ENCODE measurements at places on chromosomes 3 and 15. TPM values are rescaled to one million over a fixed set of nuclear protein-coding genes. Genes with fewer than 3 reads are reported as not detected.

GRCh38 chr15:88606070-88606794 lies 14.9 kb upstream of the AEN start:
- DNase-seq = no peak

GRCh38 chr3:115681736-115682135 lies 58.4 kb downstream of the GAP43 start:
- DNase-seq = no peak

- no peak for DNase-seq
These were observed at the start of the genes CCR5AS and CCRL2 for GRCh38 chr3:46406788-46407611. CCR5AS (minus strand) TSS chr3:46407066. CCRL2 (plus strand) TSS chr3:46407259; CDS start chr3:46408080, 821 bp downstream.

GRCh38 chr3:151804267-151804666 lies 9.6 kb upstream of the AADAC start:
- no peak for DNase-seq

- DNase-seq = no peak
These were observed 13.8 kb upstream of the CCR1 start for GRCh38 chr3:46221938-46222337.

- no peak for DNase-seq
These were observed 8.3 kb upstream of the POLR2M start for GRCh38 chr15:57698243-57698642.

DNA sequence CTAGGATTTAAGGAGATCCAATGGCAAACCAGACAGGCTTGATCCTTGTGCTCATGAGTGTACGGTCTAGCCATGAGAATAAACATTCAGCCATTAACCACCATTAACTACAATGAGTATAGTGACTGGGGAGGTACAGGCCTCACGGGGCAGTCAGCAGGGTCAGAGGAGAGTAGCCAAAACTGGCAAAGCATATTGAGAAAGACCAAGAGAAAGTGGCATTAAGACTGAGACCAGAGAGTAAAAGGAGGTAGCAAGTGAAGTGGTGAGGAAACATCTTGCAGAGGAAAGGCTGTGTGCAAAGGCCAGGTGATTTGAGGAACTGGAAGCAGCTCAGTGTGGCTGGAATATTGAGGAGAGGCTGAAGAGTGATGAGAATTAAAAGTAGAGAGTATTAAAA lies 407.2 kb upstream of the LMCD1 start:
- no peak for DNase-seq

FANCD2OS gene
- not detected for total RNA-seq

SERINC4 gene
- not detected for total RNA-seq

PTX3 gene
- 16.9 TPM for total RNA-seq

TERC gene
- 246 TPM for total RNA-seq

MESP2 gene
- 0.43 TPM for total RNA-seq

P2RY14 gene
- not detected for total RNA-seq

TF gene
- total RNA-seq = not detected

All from Caki2 (cell line).